ENCODE measurements at places on chromosomes 1 and 21. TPM values are rescaled to one million over a fixed set of nuclear protein-coding genes. Genes with fewer than 3 reads are reported as not detected.

The FAM167B gene
- total RNA-seq = 2.3 TPM

DNA sequence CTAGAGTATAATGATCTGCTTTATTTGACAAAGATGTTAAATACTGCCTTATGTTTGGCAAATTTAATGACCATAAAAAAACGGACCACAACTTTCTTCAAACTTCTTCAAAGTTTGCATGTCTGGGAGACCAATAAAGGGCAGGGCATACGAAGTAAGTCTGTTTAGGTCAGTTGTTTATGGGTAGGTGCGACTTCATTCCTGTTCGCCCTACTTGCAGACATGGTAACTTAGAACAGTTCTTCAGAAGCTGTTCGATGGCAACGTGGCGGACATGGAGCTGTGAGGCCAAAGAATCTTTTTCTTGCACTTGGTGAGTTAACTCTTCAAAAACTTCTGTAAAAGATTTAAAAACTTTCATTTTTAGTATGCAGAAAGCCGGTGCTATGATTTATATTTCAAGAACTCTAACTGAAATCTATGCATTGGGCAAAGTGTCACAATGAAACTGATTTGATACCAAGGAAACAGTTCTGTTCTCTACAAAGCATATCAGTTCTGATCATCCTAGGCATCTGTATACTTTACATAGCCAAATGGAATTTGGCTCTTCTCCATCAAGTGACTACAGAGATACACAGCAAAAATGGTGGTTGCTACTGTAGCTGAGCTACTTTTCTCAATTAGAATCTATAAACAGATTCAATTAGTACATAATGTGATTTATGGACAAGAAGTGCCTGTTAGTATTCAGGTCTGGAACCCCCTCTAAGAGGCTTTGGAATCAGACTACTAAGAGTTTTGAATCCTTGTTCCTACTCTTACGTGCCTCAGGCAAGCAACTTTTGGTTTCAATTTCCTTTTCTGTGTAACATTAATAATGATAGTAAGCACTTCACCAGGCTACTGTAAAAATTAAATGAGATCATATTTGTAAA is 25.7 kb downstream of the C21orf91 start:
- DNase-seq = no peak

DNA sequence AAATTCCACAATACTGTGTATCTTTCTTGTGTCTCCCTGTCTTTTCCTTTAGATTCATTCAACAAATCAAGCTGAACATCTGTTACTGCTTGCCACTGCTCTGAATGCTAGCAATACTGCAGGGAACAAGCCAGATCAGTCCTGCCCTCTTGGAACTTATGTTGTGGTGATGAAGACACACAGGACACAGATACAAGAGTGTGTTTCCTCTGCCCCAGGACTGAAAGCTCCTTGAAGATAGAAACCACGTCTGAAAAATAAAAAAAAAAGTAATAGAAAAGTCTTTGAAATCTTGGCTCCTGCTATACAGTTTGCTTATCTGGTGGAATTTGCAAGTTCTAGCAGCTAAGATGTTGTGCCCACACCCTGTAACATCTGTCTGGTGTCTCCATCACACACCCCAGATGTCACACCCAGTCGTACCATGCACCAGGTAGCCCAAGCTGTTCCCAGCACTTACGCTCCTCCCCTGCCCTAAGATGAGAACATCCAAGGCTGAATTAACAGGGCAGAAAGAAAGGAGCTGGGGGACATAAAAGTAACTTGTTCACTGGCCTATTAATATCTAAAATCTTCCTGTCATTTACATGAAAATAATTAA is 80.2 kb upstream of the GALNT2 start:
- no peak for DNase-seq

The DEPDC1 gene
- 3.7 TPM for total RNA-seq

The NLRP3 gene
- total RNA-seq = 17.0 TPM

The HIPK1 gene
- 76.5 TPM for total RNA-seq

The RXFP4 gene
- total RNA-seq = not detected

The MNDA gene
- 200 TPM for total RNA-seq

- DNase-seq = no peak
Observed at GRCh38 chr1:212482006-212482636, 49.4 kb downstream of the NENF start.

The TFF1 gene
- total RNA-seq = not detected

The GPR161 gene
- 3.9 TPM for total RNA-seq

DNA sequence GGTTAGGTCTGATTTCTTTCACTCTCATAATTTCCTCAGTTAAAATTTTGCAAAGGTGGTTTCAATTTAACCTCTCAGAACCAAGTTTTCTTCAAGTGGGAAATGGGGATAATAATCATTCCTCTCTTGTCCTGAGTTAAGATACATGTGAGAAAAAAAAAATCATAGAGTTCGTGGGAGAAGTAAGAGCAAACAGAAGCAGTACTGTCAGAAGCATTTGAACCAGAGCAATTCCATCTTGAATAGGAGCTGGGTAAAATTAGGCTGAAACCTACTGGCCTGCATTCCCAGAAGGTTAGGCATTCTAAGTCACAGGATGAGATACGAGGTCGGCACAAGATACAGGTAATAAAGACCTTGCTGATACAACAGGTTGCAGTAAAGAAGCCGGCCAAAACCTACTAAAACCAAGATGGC is 28.6 kb upstream of the TMEM61 start:
- DNase-seq = no peak

- no peak for DNase-seq
Observed at GRCh38 chr1:62912028-62912638, 128.2 kb downstream of the ATG4C start.

The CAMTA1 gene
- total RNA-seq = 87.7 TPM

DNA sequence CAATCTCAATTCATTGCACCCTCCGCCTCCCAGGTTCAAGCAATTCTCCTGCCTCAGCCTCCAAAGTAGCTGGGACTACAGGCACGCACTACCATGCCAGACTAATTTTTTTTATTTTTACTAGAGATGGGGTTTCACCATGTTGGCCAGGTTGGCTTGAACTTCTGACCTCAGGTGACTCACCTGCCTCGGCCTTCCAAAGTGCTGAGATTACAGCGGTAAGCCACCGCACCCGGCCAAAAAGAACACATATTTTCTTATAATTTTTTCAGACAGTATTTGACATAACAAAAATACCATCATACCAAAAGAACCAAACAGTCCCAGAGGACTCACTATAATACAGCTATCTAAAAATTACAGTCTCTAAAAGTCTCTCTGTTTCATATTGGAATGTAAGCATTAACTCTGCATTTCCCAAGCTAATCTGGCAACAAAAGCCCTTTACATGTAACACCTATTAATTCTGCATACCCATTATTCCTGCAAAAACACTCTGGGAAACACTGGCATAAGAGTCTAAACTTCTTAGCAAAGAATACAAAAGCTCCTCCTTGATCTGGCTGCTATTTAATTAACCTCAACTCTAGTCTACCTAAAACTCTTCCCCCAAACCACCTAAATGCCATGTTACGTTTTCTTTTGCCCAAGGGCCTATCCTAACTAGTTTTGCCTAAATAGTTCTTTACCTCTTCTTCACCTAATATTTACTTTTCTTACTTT is 26.9 kb downstream of the WDR26 start:
- no peak for DNase-seq

Data from spleen (tissue), 13 donors.